ENCODE measurements at places on chromosomes 2 and 18.
A peak's percentile ranks its signal among the peaks of the same experiment; 100 is the strongest.

- DNase-seq = no peak
These were observed 179.5 kb downstream of the CELF4 start for GRCh38 chr18:37385846-37386778.

DNA sequence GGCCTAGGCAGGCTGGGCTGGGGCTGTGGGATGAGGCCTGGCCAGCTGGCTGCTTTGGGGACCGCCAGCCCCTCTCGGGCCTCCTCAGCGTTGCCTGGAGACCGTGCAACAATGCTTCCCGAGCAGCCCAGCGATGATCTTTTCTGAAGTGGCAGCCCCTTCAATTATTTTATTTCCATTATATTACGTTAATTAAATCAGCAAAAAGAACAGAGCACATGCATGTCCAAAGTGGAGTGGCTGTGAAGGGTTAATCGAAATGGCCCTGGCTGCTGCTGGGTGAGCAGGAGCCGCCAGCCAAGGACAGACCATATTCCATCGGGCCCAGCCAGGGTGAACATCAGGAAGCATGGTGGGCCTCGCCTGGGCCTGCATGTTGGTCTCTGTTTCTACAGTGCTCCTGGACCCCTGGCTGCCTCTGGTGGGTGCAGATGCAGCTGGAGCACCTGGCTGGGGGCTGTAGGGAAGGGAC is 245.5 kb downstream of the MYCN start:
- no peak for DNase-seq

DNA sequence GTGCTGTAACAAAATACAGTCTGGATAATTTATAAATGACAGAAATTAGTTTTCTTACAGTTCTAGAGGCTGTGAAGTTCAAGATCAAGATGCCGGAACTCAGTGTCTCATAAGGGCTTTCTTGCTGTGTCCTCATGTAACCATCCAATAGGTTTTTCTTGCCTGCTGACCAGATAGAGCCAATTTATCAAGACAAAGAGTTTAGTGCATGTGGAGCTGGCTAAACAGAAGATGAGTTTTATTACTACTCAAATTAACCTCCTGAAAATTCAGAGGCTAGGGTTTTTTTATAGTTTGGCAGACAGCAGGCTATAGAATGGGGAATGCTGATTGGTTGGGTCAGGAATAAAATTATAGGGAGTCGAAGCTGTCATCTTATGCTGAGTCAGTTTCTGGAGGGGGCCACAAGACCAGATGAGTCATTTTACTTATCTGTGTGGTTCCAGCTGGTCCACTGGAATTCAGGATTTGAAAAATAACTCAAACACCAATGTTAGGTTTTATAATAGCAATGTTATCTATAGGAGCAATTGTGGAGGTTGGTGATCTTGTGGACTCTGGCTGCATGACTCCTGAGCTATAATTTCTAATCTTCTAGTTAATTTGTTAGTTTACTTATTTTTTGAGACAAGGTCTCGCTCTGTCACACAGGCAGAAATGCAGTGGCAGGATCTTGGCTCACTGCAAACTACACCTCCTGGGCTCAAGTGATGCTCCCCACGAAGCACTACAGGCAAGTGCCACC is 3.2 kb upstream of the PDK1 start:
- no peak for DNase-seq

GRCh38 chr2:73406996-73407395 is 21.4 kb downstream of the ALMS1 start:
- DNase-seq = no peak

GRCh38 chr2:195898505-195899191 is 170.0 kb downstream of the DNAH7 start:
- DNase-seq = no peak

- DNase-seq = no peak
These were observed 55.9 kb downstream of the ALK start for GRCh38 chr2:29865512-29865911.

DNA sequence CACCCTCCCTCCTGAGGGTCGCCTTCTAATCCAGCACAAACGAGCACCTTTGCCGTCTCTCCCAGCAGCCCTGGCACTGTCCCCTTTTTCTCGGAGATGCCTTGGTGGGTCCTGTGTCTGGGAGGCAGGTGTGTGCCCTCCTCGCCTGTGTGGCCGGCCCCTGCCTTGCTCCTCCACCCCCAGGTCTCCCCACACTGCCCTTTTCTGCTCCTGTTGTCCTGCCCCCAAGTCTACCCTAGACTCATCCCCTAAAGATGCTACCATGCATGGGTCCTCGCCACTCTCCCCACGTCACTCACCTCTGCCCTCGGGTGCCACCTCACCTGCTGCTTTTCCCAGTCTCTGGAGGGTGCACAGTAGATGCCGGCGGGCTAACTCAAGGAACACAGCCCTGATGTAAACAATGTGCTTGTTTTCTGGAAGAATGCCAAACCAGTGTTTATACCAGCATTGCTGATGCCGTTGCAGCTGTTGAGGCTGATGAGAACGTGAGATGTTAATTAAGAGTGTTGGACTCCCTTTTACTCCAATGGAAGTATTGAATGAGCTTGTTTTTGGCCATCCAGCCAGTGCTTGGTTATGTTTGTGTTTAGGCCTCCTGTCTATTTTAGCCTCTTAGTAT is 223.1 kb downstream of the AGAP1 start:
- DNase-seq = no peak

GRCh38 chr2:117299451-117299850 is 515.0 kb upstream of the DDX18 start:
- DNase-seq = no peak

- DNase-seq = no peak
These were observed 12.2 kb downstream of the DOK1 start for GRCh38 chr2:74566754-74567085.

GRCh38 chr2:151297882-151298281 is 8.4 kb upstream of the NMI start:
- DNase-seq = no peak

DNA sequence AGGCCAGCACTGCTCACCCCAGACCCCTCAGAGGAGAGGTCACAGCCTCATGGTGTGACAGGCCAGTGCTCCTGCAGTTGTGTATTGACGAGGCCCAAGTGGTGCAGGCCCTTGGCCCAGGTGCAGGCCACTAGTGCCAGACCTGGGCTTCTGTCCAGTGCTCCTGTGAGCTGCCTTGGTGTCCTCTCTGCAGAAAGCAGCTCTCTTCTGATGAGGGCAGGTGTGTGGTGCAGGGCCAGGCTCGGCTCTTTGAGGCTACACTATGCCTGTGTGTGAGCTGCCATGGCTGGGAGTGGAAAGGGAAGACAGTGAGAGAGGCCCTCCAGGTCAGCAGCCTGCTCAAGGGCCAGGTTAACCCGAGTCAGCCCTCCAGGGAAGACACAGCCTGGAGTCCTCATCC is 17.1 kb downstream of the EHD3 start:
- DNase-seq = no peak

DNA sequence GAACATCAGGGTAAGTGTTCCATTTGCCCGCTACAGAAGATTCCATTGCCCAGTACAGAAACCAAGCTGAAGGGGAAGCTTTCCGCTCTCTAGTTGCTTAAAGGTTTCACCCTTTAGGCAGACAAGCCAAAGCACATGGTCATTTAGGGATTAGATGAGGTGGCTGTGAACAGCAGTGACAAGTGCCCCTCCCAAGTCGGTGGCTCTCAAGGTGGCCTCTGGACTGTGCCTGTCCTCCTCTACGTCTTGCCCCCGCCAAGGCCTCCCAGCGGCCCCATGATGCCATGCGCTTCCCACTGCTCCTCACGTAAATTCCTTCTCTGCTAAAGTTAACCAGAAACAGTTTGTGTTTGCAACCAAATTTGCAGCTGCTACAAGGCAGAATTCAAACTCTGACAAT is 24.2 kb upstream of the PTPN4 start:
- no peak for DNase-seq

GRCh38 chr2:121355488-121355887 is 70.5 kb upstream of the TFCP2L1 start:
- DNase-seq = no peak

DNA sequence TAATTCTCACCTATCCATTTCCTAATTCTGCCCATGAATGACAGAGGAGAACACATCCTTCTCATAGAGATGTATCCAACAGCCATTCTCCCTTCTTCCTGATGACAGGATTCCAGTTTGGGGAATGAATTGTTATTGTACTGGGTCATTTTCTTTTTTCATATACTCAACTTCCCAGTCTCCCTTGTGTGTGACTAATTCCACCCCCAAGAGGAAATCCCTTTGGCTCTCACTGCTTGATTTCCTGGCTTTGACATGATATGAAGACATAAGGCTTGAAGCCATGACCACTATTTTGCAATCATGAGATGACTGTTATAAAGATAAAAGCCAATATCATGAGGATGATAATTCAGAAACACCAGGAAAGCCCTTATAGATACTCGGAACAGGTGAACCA is 384.7 kb upstream of the ACVR2A start:
- DNase-seq = no peak

GRCh38 chr2:113755035-113755834 is 1.2 kb downstream of the SLC35F5 start:
- DNase-seq = no peak

- DNase-seq = no peak
These were observed 66.3 kb upstream of the TCF7L1 start for GRCh38 chr2:85066874-85067351.

GRCh38 chr2:18800240-18800971 is 211.0 kb upstream of the NT5C1B start:
- DNase-seq = no peak

GRCh38 chr2:241849616-241850543 is 8.8 kb downstream of the PDCD1 start:
- no peak for DNase-seq

- no peak for DNase-seq
These were observed 202.4 kb upstream of the HNRNPA3 start for GRCh38 chr2:177010146-177010545.

DNA sequence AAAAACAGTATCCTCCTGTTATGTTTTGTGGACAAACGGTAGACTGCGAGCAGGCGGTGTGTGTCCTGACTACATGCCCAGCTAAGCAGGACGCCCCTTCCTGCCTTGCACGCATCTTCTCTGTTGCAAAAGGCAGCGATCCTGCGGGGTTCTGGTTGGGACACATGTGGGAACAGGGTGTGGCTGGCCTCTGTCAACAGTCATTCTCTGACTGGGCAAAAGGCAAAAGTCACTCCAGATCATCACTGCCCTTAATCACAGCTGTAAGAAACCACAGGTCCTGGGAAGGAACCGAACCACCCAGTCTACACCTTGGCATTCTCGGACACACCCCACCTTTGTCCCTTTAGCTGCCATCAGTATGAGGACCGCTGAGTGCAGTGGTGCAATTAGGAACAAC is 44.3 kb upstream of the TMEM87B start:
- DNase-seq = no peak

DNA sequence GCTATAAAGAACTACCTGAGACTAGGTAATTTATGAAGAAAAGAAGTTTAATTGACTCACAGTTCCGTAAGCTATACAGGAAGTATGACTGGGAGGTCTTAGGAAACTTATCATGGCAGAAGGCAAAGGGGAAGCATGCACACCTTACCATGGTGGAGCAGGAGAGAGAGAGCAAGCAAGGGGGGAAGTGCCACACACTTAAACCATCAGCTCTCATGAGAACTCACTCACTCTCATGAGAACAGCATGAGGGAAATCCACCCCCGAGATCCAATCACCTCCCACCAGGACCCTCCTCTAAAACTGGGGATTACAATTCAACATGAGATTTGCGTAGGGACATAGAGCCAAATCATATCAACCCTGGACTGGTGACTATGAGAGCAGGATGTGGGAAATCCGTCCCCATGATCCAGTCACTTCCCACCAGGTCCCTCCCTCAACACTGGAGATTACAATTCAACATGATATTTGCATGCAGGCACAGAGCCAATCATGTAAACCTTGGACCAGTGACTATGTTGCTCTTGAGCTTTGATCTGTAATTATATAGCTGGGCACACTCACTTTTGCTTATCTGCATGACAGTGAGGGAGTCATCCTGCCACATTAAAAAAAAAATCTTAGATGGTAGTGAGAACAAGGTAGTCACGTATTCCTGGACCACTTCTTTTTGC is 12.9 kb downstream of the ADAM23 start:
- DNase-seq = no peak

- no peak for DNase-seq
These were observed 452.4 kb downstream of the ZEB2 start for GRCh38 chr2:144067506-144067905.

DNA sequence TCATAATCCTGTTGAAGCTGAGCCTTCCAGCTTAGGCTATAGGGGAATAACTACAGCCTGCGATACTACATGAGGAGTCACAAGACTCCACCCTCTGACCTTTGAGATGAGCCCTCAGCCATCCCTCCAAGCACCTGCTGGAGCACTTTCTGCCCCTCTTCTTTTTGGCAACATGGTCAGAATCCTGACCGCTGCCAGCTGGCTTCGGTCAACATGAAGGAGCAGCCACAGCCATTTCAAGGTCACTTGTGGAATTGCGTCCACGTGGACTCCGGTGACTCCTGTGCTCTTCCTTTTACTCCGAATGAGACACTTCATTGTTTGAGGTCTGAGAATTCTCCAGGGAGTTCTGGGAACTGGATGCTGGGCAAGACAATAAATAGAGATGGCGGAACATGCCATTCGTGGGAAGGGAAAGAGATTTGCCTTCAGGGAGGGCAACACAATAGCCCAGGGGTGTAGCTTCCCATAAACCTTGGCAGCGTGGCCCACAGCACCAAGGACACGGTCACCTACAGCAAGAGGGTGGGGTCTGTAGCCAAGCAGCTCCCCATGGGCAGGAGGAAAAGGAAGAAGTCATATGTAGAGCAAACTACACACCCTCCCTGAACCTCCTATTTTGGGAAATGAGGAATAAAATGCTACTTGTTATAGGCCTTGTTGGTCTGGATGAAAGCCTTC is 73.3 kb upstream of the PPP1CB start:
- no peak for DNase-seq

GRCh38 chr18:61845197-61845596 is 47.6 kb downstream of the RNF152 start:
- no peak for DNase-seq

- peak; percentile 75 for DNase-seq
These were observed 159.8 kb downstream of the RHBDD1 start for GRCh38 chr2:226995625-226996041.

DNA sequence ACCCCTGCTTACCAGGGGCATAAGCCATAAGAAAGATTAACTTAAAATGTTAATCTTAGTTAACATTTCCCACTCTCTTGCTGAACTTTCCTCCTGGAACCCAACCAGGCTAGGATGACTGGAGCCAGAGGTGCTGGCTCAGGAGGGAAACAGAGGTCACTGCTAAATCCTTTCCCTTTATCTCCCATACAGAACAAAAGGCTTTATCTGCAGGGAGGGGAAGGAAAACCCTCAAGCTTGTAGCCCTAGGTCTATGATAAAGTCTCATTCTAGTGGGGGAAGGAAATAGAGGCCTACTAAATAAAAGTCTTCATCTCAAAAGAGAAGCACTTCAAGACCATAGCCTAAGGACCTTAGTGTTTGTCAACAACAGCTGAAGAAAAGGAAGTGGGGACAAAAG is 18.6 kb downstream of the HIBCH start:
- no peak for DNase-seq

DNA sequence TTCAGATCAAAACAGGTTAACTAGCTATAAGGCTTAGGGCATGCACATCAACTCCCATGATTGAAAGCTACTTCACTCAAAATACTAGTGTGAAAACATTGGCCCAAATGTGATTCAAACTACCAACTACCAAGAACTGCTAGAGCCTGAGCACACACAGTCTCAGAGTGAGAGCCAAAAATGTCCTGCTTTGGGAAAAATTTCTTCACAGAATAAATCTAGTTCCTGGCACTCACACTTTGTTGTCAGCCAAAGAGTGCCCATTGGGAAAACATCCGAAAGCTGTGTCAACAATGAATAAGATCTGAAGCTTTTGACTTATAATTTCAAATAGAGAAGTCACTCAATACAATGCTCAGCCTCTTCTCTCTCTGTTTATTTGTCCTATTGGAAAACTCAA is 182.7 kb downstream of the LRATD1 start:
- DNase-seq = no peak

- DNase-seq = no peak
These were observed 393.8 kb upstream of the LYPD1 start for GRCh38 chr2:133063775-133064174.
